ENCODE measurements at places on chromosomes 11 and 22.

- DNase-seq, result no peak
Measured at GRCh38 chr22:20868025-20868962, 9.5 kb downstream of the SNAP29 start.

DNA sequence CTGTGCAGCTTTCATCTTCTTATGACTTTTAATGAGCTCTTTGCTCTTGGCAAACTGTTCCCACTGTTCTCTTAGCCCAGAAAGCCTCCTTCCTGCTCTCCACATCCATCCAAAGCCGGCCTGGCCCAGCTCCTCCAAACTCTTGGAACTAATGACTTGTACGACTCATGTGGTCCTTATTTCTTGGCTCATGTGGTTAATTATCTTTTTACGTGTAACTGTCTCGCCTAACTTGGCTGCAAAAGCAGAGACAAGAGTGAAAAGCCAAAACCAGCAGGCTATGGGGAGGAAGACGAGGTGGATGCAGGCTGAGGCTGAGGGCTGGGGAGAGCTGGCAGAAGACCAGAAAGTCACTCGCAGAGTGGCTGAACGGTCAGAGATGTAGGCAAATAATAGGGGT lies 5.5 kb downstream of the CSNK2A3 start:
- no peak for DNase-seq

DNA sequence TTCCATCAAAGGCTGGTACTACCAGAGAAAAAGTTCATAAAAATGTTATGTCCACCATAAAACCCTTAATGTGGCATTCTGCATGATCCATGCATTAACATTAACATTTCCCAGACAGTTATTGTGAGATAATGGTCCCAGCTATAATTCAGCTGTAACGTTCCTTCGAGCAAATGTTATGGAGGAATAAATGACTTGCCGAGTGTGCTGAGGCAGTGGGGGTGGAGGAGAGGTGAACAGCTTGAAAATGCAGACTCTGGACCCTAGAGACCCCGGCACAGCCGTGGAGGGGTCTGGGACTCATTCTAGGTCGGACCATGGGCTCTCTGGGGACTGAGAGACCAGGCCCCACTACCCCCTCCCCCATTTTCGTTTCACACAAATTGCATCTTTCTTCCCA lies 141.9 kb downstream of the PKNOX2 start:
- DNase-seq, result no peak

DNA sequence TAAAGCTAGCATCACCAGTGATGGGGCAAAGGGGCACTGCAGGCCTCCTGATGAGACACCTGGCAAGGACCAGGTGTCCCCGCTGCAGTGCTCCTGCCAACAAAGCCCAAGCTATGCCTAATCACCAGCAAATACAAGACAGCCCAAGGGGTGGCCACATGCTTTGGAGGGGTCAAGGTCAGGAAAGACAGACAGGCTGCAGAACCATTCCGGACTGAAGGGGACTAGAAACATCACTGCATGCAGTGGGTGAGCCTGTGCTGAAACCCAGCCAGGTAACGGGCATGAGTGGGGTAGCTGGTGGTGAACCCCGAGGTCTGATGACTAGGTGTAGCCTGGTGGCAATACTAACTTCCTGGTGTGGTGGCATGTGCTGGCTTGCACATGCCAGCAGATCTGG lies 111.1 kb downstream of the MED15 start:
- DNase-seq, result no peak

- no peak for DNase-seq
Measured at GRCh38 chr22:27474711-27475547, 326.6 kb downstream of the MN1 start.

- no peak for DNase-seq
Measured at GRCh38 chr22:18984564-18984963, 48.5 kb upstream of the PRODH start.

DNA sequence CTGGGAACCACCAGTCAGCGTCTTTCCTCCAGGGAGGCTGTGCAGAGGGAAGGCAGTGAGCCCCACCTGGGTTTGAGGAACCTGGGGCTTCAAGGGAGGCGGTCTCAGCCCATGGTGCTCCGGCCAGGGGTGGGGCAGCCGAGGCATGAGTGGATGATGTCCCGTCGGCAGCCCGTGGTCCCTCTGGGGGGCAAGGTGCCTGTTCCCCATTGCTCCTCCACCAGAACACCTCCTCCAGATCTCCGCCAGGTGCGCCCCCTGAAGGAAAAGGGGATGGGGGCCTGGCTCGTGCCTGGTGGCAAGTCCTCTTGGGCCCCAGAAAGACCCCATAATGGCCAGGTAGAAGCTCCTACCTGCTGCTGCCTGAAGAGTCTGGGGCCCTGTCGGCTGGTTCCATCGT lies 94.1 kb downstream of the KCNQ1 start:
- no peak for DNase-seq

GRCh38 chr11:133636711-133637355 lies 104.5 kb upstream of the OPCML start:
- no peak for DNase-seq

- no peak for DNase-seq
Measured at GRCh38 chr22:37968452-37969251, 15.2 kb downstream of the POLR2F start.
